ENCODE measurements at places on chromosomes 2 and 18.
A peak's percentile ranks its signal among the peaks of the same experiment; 100 is the strongest.

- DNase-seq = no peak
These were observed 80.5 kb upstream of the SIX2 start for GRCh38 chr2:45089554-45090261.

- no peak for DNase-seq
These were observed 1.8 kb downstream of the TMX3 start for GRCh38 chr18:68713131-68713530.

DNA sequence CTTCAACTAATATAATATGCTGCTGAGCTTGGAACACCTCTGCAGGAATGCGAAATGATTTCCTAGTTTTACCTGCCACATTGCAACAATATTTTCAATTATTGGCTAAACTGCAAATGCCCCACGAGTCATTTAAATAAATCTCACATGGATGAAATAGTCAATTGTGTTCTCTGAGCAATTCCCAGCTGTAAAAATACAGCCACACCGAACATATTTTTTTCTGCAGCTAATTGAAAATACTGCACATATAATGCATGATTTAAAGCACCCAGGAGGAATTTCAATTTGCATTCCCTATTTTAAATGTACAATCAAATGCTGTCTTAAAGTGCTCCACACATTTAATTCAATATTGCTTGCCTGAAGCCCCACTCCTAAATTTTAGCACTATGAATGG lies 18.6 kb downstream of the SERPINE2 start:
- DNase-seq = no peak

DNA sequence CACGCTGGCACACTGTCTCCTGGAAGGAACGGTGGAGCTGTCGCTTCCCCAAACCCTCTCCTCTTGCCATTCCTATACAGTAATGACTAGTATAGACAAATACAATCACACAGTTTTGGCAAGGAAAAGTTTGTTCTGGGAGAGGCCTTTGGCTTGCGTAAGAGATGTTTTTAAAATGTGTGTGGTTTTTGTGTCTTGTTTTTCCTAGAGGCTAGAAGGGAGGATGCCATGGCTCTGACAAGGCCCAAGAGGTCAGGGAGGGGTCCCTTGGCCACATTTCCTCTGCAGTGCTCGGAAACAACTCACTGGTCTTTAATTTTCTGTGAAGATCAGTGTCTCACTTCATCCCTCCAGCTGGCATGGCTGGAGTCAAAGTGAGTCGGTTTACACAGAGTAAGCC lies 195.9 kb downstream of the SH3RF3 start:
- DNase-seq = no peak

- DNase-seq = no peak
These were observed 11.9 kb downstream of the ZNF407 start for GRCh38 chr18:74609535-74609934.

DNA sequence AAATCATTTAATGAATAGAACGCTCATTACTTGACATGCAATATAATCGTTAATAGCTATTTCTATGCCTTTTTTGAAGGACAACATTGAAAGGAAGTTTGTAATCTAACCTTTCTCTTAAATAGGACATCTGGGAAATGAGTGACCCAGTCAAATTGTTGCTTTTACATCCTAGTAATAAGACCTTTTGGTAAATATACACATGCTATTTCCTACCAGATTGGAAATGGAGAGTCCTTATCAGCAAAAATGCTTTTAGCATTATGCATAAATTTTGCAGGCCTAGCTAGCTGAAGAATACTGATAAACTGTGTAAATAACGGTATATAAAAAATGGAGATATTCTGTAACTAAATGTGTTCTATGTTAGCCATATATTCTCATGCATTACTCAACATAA lies 567.3 kb upstream of the DSEL start:
- no peak for DNase-seq

DNA sequence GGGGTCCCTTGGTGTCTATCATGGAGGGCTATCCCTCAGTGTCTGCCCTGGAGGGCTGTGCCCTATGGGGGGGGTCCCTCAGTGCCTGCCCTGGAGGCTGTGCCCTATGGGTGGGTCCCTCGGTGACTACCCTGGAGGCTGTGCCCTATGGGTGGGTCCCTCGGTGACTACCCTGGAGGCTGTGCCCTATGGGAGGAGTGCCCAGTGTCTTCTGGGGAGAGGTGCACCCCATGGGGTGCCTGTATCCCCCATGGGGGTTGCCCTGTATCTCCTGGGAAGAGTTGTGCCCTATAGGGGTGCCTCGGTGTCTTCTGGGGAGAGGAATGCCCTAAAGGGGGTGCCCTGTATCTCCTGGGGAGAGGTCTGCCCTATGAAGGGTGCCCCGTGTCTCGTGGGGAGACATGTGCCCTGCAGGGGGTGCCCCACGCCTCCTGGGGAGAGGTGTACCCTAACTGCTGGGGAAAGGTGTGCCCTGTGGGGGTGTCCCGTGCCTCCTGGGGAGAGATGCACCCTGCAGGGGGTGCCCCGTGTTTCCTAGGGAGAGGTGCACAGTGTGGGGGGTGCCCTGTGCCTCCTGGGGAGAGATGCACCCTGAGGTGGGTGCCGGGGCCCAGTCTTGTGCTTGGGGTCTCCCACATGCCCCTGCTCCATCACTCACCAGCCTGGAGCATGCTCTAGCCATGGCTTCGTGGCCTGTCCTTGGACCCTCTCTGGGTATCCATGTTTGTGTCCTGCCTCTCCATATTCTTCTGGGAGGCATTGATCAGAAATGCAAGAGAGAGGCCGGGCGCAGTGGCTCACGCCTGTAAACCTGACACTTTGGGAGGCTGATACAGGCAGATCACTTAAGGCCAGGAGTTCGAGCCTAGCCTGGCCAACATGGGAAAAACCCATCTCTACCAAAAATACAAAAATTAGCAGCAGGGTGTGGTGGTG lies 215.6 kb downstream of the HDAC4 start:
- no peak for DNase-seq

- peak; percentile 54 for DNase-seq
These were observed 400 bp downstream of the CCDC88A start for GRCh38 chr2:55419233-55419678.

DNA sequence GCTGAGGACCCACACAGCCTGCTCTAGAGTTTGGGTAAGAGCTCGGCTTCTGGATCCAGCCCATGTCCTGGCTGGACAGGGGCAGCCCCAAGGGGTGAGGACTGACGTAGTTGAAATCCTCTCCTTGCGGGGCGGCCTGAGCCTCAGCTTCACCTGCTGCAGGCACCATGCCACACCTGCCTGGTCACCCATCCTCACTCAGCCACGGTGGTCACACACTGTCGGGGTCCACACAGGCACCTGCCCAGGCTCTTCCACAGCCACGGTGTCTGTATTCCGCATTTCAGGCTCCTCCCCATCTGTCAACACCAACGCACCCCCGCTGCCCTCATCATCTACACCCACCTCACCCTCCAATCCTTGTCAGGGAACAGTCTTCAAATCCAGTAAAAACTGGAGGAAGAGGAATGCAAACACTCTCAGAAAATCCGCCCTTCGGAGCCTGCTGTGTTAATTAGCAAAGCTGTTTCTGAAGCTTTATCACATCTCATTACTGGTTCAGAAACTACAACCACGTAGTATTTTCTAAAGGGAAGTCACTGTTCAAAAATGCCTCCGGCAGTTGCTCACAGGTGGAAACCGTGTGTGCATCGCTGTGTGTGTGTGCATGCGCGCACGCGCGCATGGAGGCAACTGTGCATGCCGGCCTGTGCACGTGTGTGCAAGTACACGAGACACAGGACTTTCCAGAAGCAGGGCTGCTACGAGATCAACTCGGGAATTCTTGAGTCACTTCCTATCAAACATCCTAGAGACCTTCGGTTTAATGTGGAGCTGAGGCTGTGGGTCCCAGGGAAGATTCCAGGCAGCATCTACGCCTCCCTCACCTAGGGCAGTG lies 38.2 kb downstream of the SLC66A2 start:
- no peak for DNase-seq

- no peak for DNase-seq
These were observed 74.8 kb upstream of the ADAM23 start for GRCh38 chr2:206368484-206368883.

GRCh38 chr2:60033325-60033724 lies 520.1 kb downstream of the BCL11A start:
- DNase-seq = no peak

DNA sequence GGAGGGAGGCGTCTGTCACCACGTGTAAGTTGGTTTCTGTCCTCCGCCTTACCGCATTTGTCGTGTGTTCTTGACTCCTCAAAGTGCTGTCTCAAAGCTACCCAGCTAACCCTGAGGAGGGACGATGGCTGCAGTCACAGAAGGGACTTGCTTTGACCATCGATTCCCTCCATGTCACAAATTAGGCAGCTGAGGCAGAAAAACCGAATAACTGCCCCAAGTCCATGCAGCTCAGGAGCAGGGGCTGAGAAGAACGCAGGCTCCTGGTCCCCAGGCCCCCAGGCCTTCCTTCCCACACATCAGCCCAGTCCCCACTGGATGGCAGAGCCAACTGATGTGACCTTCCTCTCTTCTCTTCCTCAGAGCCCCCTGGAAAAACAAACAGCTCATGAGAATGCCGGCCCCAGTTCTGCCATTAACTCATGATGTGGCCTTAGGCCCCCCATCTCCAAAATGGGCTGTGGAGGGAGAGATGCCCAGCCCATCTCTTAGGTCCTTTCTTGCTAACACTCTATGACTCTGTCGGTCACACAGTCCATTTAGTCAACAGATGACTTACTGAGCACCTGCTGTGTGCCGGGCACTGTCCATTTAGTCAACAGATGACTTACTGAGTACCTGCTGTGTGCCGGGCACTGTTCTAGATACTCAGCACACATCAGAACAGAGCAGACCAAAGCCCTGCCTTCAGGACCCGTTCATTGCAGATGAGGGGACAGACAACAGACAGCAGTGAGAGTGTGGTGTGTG lies 19.6 kb downstream of the MTERF4 start:
- DNase-seq = no peak

DNA sequence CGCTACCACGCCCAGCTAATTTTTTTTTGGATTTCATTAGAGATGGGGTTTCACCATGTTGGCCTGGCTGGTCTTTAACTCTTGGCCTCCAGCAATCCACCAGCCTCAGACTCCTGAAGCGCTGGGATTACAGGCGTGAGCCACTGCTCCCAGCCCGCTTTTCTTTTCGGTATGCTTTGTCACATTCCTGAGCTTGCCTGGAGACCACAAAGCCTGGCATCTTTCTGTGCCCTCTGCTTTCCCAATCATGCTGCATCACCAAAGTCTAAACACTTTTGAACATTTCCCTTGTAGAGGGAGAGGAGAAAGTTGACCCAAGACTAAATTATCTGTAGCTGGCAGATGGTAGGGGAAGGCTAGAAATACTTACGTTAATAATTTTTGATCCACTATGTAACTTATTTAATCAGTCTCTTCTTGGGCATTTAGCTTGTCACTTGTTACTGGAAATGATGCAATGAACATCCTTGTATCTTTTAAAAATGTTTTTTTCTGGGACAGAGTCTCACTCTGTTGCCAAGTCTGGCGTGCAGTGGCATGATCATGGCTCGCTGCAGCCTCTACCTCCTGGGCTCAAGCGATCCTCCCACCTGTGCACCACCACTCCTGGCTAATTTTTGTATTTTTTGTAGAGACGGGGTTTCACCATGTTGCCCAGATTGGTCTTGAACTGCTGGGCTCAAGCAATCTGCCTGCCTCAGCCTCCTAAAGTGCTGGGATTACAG lies 2.7 kb upstream of the NPC1 start:
- no peak for DNase-seq

GRCh38 chr2:162217598-162217997 lies 25.6 kb downstream of the FAP start:
- no peak for DNase-seq

GRCh38 chr18:61743775-61744531 lies 148.9 kb downstream of the RNF152 start:
- no peak for DNase-seq

All from stimulated activated naive CD4-positive, alpha-beta T cell (primary cell).